ENCODE measurements at places on chromosomes 1 and 21. TPM values are rescaled to one million over a fixed set of nuclear protein-coding genes. Genes with fewer than 3 reads are reported as not detected.

Gene CD247
- not detected for total RNA-seq

Gene EFNA3
- 9.6 TPM for total RNA-seq

Gene FAM72A
- 21.7 TPM for total RNA-seq

DNA sequence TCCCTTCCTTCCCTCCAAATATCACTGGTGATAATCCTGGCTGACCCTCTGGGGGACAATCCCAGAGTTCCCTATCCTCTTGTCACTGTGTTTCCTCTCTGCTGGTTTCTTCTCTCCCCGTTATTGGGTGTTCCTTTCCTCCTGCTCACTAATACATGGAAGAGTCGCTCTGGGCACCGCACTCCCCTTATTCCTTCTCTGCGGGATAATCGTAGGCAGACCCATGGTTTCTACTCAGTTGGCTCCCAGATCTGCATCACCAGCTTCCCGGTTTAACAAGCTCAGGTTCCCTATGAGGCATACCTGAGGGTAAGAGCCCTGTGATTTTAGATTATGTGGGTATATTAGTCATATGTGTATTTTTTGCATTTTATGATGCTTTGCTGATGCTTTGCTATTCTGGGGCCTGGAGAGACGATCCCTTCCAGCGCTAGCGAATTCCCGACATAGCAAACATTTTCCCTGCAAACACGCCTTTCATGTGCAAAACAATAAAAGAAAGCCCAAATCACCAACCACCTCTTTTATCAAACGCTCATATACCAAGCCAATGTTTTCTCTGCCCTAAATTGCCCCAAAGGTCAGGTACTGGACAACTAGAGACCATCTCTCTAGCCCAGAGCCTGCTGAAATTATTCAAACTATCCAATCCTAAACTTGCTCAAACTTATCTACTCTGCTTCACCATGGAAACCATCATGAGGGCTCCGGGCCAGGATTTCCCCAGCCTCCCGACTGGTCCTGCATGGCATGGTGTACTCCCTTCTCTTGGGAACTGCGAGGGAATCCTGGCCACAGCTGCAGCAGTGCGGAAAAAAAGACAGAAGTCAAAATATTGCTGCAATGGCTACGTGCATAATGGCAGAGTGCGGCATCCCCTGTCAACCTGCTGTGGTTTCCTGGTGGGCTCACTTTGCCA, 84.2 kb downstream of the PCP4 start:
- no peak for DNase-seq

DNA sequence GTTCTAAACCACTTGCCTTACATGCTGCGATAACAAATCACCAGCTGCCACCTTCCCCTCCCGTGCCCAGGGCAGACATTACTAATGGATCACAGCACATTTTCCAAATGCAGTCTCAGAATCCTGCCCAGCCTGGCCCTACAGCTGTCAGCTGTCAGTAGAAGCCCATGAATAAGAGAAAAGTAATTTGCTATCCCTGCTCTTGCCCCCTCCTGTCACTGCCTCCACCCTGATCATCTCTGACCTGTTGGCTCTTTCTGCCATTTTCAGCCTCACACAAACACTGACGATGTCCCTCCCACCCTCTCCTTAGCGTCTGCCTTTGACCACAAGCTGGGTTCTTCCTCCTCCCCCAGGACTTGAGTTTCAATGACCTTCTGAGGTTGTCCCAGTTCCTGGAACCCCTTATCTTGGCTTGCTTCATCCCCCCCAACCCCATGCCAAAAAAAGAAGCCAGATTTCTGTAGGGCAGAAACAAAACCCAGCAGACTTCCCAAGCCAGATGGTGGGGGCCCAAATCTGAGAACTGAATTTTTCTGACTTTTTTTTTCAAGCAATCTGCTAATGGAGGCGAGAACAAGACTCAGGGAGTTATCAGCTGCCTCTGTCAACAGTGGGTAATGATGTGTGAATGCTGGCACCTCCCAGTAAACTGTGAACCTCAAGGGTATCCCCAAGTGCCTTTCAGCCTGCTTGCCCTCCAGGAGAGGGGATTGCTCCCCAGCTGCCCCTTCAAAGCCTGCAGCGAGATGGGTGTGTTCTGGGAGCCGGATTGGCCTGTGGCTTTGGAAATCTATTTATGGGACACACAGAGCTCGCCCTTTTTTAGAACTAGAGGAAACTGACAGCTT, 216.5 kb upstream of the VAMP3 start:
- DNase-seq, result no peak

GRCh38 chr1:234925440-234926263, 203.0 kb downstream of the TOMM20 start:
- DNase-seq, result no peak

DNA sequence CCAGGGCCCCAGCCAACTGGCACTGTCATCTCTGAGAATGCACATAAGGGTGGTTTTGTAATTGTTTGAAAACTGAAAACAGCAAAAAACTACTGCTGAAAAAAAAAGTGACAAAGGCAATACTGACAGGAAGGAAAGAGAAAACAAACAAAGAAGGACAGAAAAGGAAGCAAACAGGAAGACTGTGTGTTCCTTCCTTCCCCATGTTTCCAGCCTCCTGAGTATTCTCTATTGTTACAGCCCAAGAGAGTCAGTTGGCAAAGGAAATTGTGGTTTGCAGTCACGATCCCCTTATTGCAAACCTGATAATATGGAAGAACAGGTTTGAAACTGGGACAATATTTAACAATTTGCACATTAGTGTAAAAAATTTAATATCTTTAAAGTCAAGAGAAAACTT, 1177.6 kb downstream of the PLA2G4A start:
- no peak for DNase-seq

- DNase-seq, result no peak
These were observed 8.2 kb downstream of the HECTD3 start for GRCh38 chr1:45002650-45003645.

- no peak for DNase-seq
These were observed 2.3 kb upstream of the TIAM1 start for GRCh38 chr21:31346256-31346821.

GRCh38 chr1:117512728-117513321, 93.0 kb upstream of the TENT5C start:
- DNase-seq, result no peak

- DNase-seq, result no peak
These were observed 25.7 kb downstream of the CTH start for GRCh38 chr1:70436622-70437251.

GRCh38 chr1:210981490-210981889, 152.5 kb downstream of the KCNH1 start:
- DNase-seq, result no peak

- DNase-seq, result no peak
These were observed 164.3 kb upstream of the RAB4A start for GRCh38 chr1:229106526-229107125.

GRCh38 chr1:204834336-204834735, 36.3 kb upstream of the NFASC start:
- DNase-seq, result no peak

GRCh38 chr1:191969290-191969689, 189.0 kb upstream of the RGS18 start:
- no peak for DNase-seq

- DNase-seq, result no peak
These were observed 6.8 kb downstream of the RRAGC start for GRCh38 chr1:38852780-38853179.

- DNase-seq, result no peak
These were observed 15.8 kb downstream of the INPP5B start for GRCh38 chr1:37931102-37931360.

DNA sequence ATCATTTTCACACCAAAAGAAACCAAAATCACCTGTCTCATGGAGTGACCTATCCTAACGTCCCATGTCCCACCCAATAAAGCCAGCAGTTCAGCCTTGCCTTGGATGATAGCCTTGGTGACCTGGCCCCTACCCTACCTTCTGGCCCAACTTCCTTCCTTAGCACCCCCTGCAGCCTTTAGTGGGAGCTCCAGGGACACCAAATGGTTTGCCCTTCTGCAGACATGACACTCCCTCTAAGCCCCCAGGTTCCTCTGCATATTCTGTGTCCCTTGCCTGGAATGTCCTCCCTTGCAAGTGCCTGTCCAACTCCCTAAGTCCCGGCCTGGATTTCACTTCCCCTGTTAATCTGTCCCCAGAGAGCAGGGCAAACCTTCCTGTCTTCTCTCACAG, 2.2 kb downstream of the SLFNL1 start:
- DNase-seq, result no peak

- no peak for DNase-seq
These were observed 2.6 kb upstream of the SH3BGRL3 start for GRCh38 chr1:26277261-26277661.

DNA sequence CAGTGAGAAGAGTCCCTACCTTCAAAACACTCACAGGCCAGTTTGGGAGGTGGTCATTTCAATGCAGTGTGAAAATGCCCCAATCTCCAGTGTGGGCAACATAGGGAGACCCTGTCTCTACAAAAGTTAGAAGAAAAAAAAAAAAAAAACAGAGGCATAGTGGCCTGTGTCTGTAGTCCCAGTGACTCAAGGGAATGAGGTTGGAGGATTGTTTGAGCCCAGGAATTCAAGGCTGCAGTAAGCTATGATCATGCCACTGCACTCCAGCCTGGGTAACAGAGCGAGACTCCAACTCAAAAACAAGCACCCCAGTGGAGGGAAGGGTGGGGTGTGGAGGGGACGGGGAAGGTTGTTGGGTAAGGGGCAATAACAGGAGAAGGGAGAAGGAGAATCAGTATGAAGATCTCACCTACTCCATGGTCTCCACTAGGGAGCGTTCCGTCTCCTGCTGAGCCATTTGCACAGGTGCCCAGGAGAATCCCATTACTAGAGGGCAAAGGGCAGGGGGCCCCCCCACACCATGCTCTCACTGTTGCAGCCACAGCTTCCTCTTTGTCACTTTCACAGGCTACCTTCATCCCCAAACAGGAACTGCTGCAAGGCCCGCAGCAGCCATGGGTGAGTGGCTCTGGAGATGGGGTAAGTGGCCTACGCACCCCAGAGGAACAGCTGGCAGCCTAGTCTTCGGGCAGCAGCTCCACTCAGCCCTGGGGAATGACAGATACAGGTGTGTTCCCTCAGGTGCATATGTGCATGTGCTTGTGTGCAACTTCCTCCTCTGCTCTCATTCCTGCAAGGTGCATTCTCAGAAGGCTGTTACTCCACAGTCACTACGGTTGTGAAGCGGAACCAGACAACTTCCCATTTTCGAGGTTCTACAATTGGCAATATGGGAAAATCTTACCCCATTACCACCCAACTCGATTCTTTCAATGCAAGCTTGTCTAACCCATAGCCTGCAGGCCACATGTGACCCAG, 87.9 kb upstream of the LYST start:
- no peak for DNase-seq

DNA sequence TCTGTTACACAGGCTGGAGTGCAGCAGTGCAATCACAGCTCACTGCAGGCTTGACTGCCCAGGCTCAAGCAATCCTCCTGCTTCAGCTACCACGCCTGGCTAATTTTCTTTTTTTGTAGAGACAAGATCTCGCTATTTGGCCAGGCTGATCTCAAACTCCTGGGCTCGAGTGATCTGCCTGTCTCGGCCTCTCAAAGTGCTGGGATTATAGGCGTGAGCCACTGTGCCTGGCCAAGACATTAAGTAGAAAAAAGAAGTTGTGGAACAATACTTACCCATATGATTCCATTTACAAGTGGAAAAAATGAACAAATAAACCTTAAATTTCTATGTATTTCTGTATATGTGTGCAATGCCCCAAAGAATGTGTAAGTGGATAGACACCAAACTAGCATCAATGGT, 30.3 kb upstream of the ID3 start:
- no peak for DNase-seq

DNA sequence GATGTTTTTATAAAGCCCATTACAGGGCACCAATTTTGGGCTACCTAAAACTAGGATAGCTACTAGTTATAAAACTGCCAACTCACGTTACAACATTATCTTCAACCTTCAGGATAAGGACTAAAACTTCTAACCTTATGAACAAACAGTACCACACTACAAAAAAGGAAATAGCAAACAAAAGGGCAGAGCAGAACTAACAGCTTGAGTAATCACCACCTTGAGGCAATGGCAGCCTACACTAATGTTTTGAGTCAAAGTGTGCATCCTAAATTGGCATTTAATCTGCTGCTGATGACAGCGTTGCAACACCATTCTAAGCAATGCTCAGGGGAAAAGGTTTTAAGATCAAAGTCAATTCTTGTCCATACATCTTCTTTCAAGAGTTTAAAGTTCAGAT, 27.2 kb downstream of the PTP4A2 start:
- no peak for DNase-seq

- no peak for DNase-seq
These were observed 73.2 kb downstream of the OBSCN start for GRCh38 chr1:228280961-228281591.

GRCh38 chr1:177883581-177883980, 86.3 kb downstream of the SEC16B start:
- no peak for DNase-seq

GRCh38 chr1:38361566-38361965, 315.0 kb upstream of the POU3F1 start:
- DNase-seq, result no peak

DNA sequence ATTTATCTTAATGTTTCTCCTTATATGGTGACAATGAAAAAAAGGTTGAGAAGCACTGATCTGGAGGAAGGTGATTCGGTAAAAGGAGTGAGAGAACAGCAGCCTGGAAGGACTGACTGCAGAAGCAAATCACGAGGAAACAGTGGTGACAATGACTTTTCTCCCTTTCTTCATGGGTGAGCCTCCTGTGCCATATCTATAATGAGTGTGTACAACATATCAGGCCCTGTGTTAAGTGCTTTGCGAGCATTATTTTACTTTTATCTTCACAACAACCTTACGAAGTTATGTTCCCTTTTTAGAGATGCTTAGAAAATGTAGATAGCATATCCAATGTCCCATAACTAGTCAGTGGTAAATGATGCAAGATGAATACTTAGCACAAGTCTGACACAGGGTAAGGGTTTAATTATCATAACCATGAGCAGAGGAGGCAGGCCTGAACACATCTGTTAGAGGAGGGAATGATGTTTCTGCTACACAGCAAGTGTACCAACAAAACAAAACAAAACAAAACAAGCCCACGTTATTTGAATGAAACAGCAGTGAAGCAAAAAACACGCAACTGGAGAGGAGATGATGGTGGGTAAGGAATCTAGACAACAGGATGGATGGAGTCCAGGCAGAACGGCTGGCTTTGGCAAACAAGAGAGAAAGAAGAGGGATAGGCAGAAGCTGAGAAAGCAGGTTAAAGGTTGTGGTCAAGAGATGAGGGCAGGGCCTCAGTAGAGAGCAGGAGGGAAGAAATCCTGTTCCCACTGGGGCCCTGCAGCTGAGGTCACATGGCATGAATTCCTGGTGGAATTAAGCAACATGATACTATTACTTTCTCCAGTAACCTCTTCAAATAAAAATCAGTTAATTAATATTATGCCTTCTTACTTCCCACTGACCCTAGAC, 29.6 kb downstream of the GNG12 start:
- DNase-seq, result no peak
